Activated T-helper 2 cell treated with anti-CD3 and anti-CD28 coated beads, Interferon-gamma antibody, Interleukin-2, Interleukin-4, amounts not matched to agents 10 μg/mL and 5 μg/mL and 100 μg/mL, durations not matched to agents 14 hours and 24 hours and 36 hours (primary cell): ENCODE measurements at places on chromosomes 13 and 19.
A peak's percentile ranks its signal among the peaks of the same experiment; 100 is the strongest.

GRCh38 chr19:32743447-32743846, 23.9 kb downstream of the TDRD12 start:
- H3K4me1 ChIP-seq = no peaks in the 10 kb centered on the region
- no peaks in the 10 kb centered on the region for H3K36me3 ChIP-seq
- H3K4me3 ChIP-seq = no peak overlapping the region
- DNase-seq = no peak
- H3K27ac ChIP-seq = no peak overlapping the region

GRCh38 chr13:48514793-48515192, 18.1 kb downstream of the RCBTB2 start:
- peaks cover 71% of the 10 kb centered on the region for H3K36me3 ChIP-seq
- DNase-seq = no peak
- peaks cover 16% of the 10 kb centered on the region for H3K4me1 ChIP-seq
- H3K4me3 ChIP-seq = no peak overlapping the region
- no peak overlapping the region for H3K27ac ChIP-seq

- no peak overlapping the region for H3K4me3 ChIP-seq
- H3K4me1 ChIP-seq = peaks cover 30% of the 10 kb centered on the region
- DNase-seq = no peak
- H3K36me3 ChIP-seq = peaks cover 33% of the 10 kb centered on the region
- H3K27ac ChIP-seq = no peak overlapping the region
- H3K27me3 ChIP-seq = no peaks in the 10 kb centered on the region
These were observed 2.3 kb downstream of the VRK3 start for GRCh38 chr19:50022823-50023222.

DNA sequence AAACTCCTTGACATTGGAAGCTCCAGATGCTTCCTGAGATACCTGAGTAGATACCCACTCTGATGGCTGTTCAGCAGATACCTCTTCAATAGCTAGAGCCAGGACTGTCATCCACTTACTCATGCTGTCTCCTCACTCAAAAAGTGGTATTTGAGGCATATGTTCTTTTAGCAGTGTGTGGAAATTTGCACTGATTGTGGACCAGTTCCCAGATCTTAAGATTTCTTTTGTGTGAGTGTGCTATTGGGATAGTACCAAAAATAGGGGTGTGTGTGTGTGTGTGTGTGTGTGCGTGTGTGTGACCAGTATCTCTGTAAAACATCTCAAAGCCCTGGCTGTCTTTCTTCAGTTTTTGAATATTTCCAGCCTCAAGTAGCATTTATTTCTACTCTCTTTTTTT, 108.3 kb downstream of the SLITRK5 start:
- H3K27me3 ChIP-seq = no peaks in the 10 kb centered on the region
- no peaks in the 10 kb centered on the region for H3K4me1 ChIP-seq
- no peak for DNase-seq
- no peak overlapping the region for H3K27ac ChIP-seq
- H3K4me3 ChIP-seq = no peak overlapping the region

DNA sequence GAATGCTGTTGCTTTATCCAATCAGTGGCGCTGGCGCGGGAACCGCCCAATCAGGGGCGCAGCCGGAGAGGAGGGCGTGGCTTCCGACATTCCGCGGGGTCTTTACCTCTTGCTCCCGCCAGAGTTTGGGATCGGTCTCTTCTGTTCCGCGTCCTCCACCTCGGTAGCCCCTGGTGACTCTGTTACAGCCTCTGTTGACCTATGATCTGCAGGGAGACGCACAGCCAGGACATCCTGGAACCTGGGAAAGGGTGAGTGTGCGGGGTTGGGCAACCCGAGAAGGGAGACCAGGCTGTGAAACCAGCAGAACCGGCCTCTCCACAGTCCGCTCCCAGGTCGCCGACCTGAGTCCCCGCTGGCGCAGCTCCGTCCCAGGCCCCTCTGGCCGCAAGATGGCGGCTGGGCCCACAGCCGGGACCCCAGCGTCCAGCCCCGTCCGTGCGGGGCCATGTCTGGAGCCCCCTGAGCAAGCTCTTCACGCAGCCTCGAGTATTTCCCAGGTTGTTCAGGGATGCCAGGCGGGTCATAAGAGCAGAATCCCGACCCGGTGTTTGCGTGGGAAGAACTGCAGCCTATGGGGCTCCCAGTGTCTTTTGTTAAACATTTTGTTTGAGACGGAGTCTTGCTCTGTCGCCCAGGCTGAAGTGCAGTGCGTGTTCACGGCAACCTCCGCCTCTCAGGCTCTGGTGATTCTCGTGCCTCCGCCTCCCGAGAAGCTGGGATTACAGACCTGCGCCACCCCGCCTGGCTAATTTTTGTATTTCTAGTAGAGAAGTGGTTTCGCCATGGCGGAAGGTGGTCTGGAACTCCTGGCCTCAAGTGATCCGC, 4.4 kb upstream of the ZNF681 start:
- DNase-seq = peak; percentile 69
- no peaks in the 10 kb centered on the region for H3K27me3 ChIP-seq
- H3K4me3 ChIP-seq = peak overlapping the region; percentile 83
- peaks cover 17% of the 10 kb centered on the region for H3K4me1 ChIP-seq
- H3K27ac ChIP-seq = peak overlapping the region; percentile 58

DNA sequence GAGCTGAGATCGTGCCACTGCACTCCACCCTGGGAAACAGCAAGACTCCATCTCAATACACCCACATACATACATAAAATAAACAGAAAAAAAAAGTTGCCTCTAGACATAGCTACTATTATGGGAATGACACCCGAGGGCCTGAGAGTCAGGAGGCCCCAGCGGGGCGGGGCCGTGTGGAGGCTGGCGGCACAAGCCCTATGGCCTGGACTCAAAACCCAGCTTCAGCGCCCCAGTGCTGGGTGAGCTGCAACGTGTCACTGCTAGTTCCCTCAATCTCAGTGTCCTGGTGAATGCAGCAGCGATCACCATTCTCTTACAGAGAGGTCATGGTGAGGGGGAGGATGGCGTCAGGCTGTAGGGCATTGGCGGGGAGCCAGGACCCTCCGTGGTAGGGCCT, 9.2 kb upstream of the ZSCAN1 start:
- H3K27ac ChIP-seq = no peak overlapping the region
- H3K36me3 ChIP-seq = peaks cover 3% of the 10 kb centered on the region
- no peak for DNase-seq
- H3K27me3 ChIP-seq = no peaks in the 10 kb centered on the region

- peaks cover 2% of the 10 kb centered on the region for H3K4me1 ChIP-seq
- no peak for DNase-seq
- H3K27me3 ChIP-seq = peaks cover 16% of the 10 kb centered on the region
- H3K4me3 ChIP-seq = no peak overlapping the region
These were observed 38.9 kb downstream of the TEX29 start for GRCh38 chr13:111359237-111359915.

- no peak overlapping the region for H3K4me3 ChIP-seq
- no peak for DNase-seq
- H3K36me3 ChIP-seq = peaks cover 5% of the 10 kb centered on the region
- no peak overlapping the region for H3K27ac ChIP-seq
- peaks cover 3% of the 10 kb centered on the region for H3K27me3 ChIP-seq
These were observed 9.9 kb downstream of the LYPD3 start for GRCh38 chr19:43455321-43456113.

GRCh38 chr19:14476673-14477401, 1.7 kb upstream of the PTGER1 start:
- peaks cover 14% of the 10 kb centered on the region for H3K4me1 ChIP-seq
- DNase-seq = no peak

DNA sequence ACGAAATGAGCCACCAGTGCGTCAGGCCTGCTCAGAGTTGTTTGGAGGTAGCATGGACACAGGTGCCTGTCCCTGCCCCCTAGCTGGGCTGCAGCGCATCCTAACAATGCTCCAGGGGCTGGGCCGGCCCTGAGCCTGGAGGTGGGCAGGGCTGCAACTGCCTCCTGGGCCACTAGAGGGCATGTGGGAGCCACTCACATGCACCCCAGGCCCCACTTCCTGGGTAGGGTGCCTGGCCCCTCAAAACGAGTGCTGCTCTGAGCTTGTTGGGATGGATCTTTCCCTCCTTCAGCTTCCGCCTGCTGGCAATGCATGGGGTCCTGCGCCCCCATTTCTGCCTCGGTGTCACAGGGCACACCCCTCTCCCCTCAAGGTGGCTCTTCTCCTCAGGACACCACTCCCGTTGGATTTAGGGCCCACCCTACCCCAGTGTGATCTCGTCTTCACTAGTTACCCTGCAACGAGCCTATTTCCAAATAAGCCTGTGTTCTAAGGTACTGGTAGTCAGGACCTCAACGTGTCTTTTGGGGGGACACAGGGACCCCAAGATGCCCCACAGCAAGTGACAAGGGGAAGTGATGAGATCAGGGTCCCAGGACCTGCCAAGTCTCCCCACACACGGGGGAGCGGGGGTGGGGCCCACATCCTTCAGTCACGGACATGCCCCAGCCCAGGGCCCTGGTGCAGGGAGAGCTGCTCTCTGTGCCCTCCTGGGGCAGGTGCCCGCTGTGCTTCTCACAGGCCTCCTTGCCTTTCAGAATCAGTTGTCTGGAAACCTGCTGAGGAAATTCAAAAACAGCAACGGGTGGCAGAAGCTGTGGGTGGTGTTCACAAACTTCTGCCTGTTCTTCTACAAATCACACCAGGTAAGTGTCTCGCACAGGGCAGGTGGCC, 131.3 kb downstream of the STK24 start:
- no peaks in the 10 kb centered on the region for H3K27me3 ChIP-seq
- H3K36me3 ChIP-seq = peaks cover 22% of the 10 kb centered on the region

- DNase-seq = no peak
- H3K4me1 ChIP-seq = peaks cover 50% of the 10 kb centered on the region
- H3K4me3 ChIP-seq = no peak overlapping the region
- H3K36me3 ChIP-seq = peaks cover 6% of the 10 kb centered on the region
- H3K27me3 ChIP-seq = no peaks in the 10 kb centered on the region
- peak overlapping the region; percentile 38 for H3K27ac ChIP-seq
These were observed 179.8 kb downstream of the FOXO1 start for GRCh38 chr13:40486518-40487163.

- no peak overlapping the region for H3K27ac ChIP-seq
- H3K36me3 ChIP-seq = no peaks in the 10 kb centered on the region
- no peaks in the 10 kb centered on the region for H3K27me3 ChIP-seq
- H3K4me1 ChIP-seq = no peaks in the 10 kb centered on the region
- no peak overlapping the region for H3K4me3 ChIP-seq
These were observed 28.5 kb downstream of the FBN3 start for GRCh38 chr19:8120636-8121480.

DNA sequence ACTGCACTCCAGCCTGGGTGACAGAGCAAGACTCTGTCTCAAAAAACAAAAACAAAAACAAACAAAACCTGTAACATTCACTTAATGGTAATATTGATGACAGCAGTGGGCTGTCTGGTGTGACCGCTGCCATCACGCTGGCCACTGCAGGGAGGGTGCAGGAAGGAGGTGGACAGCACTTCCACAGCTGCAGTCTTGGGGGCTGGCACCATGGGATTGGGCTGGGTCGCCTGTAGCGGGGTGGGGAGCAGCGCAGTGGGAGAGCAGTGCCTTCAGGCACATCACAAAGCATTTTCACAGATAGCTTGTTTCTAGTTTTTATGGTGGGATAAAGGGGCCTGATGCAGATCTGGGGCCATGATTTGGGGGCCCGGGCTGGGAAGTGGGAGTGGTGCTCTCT, 5.3 kb downstream of the IGFL4 start:
- DNase-seq = no peak
- no peaks in the 10 kb centered on the region for H3K36me3 ChIP-seq

DNA sequence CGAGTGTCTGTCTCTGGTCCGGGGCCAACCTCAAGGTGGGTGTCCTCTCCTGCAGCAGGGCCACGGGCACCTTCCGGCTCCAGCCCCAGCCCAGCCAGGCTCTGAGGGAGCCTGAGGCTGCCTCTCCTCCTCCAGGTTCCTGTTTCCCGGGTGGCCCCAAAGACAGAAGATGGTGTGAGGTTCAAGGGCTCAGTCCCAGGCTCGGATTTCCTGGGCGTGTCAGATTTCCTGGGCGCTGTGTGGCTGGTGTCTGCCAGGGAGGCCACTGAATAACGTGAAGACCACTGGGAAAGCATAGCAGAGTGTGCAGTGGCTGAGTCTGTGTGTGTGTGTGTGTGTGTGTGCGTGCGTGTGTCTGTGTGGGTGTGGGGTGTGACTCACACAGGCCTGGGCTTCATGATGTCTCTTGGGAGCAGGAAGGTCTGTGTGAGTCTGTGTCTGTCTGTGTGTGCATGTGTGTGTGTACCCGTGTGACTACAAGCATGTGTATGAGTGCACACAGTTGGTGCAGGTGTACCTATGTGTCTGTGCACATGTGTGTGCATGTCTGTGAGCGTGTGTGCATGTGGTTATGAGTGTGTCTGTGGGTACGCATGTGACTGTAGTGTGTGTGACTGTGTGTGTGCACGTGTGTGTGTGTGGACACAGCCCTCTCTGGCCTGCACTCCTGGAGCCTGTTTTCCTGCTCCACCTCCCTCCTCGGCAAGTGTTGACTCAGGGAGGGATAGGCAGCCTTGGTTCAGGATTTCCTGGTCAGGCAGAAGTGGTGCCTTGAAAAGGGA, 28.3 kb downstream of the CEBPA start:
- H3K4me3 ChIP-seq = no peak overlapping the region
- no peaks in the 10 kb centered on the region for H3K27me3 ChIP-seq
- no peak for DNase-seq
- no peaks in the 10 kb centered on the region for H3K36me3 ChIP-seq

GRCh38 chr19:27828829-27829228, 1384.1 kb downstream of the UQCRFS1 start:
- no peak overlapping the region for H3K4me3 ChIP-seq
- no peaks in the 10 kb centered on the region for H3K27me3 ChIP-seq
- DNase-seq = no peak
- no peaks in the 10 kb centered on the region for H3K36me3 ChIP-seq
- H3K27ac ChIP-seq = no peak overlapping the region

DNA sequence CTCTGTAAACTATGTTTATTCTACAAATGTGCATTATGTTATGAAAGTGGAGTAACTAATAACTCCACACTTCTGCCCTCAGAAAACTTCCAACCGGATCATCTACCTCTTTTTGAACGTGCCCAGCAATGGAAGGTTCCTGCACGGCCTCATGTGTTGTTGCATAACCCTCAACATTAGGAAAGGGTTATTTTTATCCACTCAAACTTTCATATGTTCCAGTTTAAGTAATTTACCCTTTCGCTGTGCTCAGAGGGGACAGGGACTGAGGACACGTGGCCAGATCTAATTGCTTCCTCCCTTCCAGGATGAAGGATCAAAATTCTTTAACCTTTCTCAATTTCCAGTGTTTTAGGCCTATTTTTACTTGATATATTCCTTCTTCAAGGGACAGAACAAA, 29.6 kb downstream of the IRS2 start:
- peaks cover 3% of the 10 kb centered on the region for H3K4me1 ChIP-seq
- no peak overlapping the region for H3K27ac ChIP-seq
- H3K36me3 ChIP-seq = peaks cover 7% of the 10 kb centered on the region

GRCh38 chr19:31144075-31144870, 205.0 kb downstream of the TSHZ3 start:
- no peak overlapping the region for H3K27ac ChIP-seq
- DNase-seq = no peak
- H3K4me3 ChIP-seq = no peak overlapping the region
- no peaks in the 10 kb centered on the region for H3K4me1 ChIP-seq
- H3K27me3 ChIP-seq = no peaks in the 10 kb centered on the region

- no peaks in the 10 kb centered on the region for H3K4me1 ChIP-seq
- no peaks in the 10 kb centered on the region for H3K27me3 ChIP-seq
- no peaks in the 10 kb centered on the region for H3K36me3 ChIP-seq
These were observed 54.4 kb downstream of the GNG7 start for GRCh38 chr19:2648099-2648498.
